ENCODE measurements at places on chromosomes 1 and 21.

- no peak for DNase-seq
Measured at GRCh38 chr1:224534731-224535130, 81.4 kb upstream of the CNIH3 start.

GRCh38 chr1:27005648-27006496 is 6.8 kb downstream of the TENT5B start:
- no peak for DNase-seq

DNA sequence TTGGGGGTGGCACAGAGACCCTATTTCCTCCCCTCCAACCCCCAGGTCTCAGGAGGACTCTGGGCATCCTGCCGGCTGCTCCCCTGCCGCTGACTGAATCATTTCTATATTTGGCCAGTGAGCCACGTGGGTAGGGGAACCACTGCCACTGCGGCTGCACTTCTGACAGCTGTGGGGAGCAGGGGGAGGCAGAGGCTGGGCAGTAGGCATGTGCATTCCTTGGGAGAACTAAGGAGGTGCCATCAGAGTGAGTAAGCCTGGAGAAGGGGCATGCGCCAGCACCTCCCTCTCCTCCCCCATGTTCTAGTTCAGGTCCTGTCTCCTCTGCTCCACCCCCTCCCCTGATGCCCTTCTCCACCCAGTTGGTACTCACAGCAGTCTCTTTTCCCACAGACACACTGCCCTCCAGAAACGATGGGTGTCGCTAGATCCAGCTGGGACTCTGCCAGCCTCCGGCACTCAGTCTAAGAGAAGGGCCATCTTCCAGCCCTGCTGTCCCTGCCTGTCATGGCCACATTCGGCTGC is 12.0 kb downstream of the PPFIA4 start:
- DNase-seq = no peak

DNA sequence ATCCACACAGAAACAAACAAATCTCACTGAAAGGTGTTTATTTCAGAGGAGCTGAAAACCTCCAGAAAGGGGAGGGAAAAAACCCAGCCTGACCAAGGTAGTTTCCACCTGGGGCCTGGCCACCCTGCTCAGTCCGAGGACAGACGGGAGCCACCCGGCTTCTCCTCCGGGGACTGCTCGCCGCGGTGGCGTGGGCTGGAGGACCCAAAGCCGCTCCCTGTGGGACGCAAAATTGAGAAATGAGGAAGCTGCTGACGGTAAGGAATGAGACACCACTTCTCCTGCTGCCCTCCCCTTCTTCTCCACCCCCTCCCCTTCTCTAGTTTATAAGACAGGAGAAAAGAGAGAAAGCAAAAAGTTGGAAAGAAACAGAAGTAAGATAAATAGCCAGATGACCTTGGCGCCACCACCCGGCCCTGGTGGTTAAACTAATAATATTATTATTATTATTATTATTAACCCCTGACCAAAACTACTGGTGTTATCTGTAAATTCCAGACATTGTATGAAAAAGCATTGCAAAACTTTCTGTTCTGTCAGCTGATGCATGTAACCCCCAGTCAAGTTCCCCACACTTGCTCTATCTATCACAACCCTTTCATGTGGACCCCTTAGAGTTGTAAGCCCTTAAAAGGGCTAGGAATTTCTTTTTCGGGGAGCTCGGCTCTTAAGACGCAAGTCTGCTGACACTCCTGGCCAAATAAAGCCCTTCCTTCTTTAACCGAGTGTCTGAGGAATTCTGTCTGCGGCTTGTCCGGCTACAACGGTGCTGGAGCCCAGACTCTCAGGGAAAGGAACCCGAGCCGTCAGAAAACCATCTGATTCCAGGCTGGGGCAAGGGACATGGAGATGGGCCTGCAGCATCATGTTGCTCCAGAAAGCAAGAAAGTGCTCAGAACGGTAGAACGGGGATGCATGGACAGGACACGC is 12.5 kb downstream of the ITGB2 start:
- DNase-seq = no peak

DNA sequence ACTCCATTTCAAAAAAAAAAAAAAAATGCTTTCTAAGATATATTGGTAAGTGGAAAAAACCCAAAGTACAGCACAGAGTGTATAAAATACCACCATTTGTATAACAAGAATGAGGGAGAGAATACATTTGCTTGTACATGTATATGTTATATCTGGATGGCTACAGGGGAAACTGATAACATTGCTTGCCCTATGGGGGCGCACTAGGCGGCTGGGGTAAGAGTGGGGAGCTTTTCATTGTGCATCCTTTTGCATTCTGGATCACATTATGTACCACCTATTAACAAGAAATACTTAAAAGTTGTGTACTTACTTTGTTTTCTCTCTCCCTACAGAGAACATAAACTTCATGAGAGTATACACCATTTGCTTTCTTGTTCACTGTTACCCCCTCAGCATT is 28.6 kb upstream of the OPRD1 start:
- DNase-seq = no peak

GRCh38 chr1:23370709-23371584 is 1.3 kb upstream of the ZNF436 start:
- DNase-seq = no peak
